Gastroesophageal sphincter (tissue), 4 donors: ENCODE measurements at places on chromosomes 11 and 22. TPM values are rescaled to one million over a fixed set of nuclear protein-coding genes. Genes with fewer than 3 reads are reported as not detected.
A peak's percentile ranks its signal among the peaks of the same experiment; 100 is the strongest.

- H3K27ac ChIP-seq, result no peak overlapping the region
- H3K27me3 ChIP-seq, result no peaks in the 10 kb centered on the region
- ATAC-seq, result no peak
- peaks cover 27% of the 10 kb centered on the region for H3K36me3 ChIP-seq
- H3K4me1 ChIP-seq, result peaks cover 7% of the 10 kb centered on the region
- H3K4me3 ChIP-seq, result no peak overlapping the region
Measured at GRCh38 chr11:65773784-65774411, 6.9 kb downstream of the AP5B1 start.

DNA sequence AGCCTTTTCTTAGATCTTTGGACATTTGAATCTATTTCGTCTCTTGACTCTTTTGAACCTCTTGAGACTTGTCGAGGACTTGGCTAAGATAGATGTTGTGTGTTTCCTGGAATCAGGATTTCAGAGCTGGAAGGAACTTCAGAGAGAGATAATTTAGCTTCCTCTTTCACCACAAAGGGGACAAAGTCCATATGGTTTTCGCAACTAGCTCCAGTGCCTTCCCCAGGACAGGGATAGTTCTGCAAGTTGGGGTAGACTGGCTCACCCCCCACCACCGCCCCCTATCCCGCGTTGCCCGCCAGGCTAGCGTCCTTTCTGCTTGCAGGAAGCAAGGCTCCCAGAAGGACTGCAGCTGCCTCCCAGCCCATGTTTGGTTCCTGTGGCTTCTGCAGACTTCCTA is 75.7 kb upstream of the MYO18B start:
- H3K27me3 ChIP-seq, result no peaks in the 10 kb centered on the region
- no peak overlapping the region for H3K4me3 ChIP-seq
- H3K4me1 ChIP-seq, result no peaks in the 10 kb centered on the region
- peak; percentile 62 for ATAC-seq
- no peaks in the 10 kb centered on the region for H3K36me3 ChIP-seq

- no peak overlapping the region for H3K4me3 ChIP-seq
- peaks cover 14% of the 10 kb centered on the region for H3K27me3 ChIP-seq
- H3K4me1 ChIP-seq, result no peaks in the 10 kb centered on the region
- no peak for ATAC-seq
- H3K27ac ChIP-seq, result no peak overlapping the region
Measured at GRCh38 chr22:44244265-44244822, 63.6 kb downstream of the PARVG start.

DNA sequence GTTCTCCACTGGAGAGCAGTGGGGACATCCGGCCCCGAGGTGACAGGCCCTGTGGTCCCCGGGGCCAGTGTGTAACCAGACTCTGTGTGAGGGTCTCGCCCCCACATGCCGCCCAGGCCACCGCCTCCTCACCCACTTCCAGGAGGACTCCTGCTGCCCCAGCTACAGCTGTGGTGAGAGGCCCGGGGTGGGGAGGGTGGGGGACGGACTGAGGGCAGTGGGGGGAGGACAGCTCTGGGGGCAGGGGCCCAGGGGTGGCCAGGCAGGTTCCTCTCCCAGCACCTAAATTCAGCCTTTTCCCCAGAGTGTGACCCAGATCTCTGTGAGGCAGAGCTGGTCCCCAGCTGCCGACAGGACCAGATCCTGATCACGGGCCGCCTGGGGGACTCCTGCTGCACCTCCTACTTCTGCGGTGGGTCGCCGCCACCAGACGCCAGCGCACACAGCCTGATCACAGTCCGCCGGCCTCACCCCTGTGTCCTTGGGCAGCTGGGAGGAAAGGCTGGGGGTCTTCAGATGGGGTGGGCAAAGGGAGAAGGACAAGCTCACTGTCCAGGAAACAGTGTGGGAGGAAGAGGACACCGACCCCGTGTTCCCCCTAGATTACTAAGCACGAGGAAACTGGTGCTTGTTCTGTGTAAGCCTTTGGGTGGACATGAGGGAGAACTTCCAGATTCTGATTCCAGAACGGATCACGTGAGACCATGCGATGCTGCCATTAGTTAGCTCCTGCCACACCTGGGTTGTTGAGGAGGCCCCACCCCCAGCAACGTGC is 84.4 kb upstream of the MYOD1 start:
- no peaks in the 10 kb centered on the region for H3K36me3 ChIP-seq
- H3K4me1 ChIP-seq, result no peaks in the 10 kb centered on the region
- H3K4me3 ChIP-seq, result no peak overlapping the region
- no peak overlapping the region for H3K27ac ChIP-seq
- peak; percentile 14 for ATAC-seq

The SLC37A2 gene
- 8.4 TPM for total RNA-seq

The TEX54 gene
- total RNA-seq, result not detected

GRCh38 chr11:112748713-112749543 is 212.3 kb upstream of the NCAM1 start:
- H3K27ac ChIP-seq, result no peak overlapping the region
- no peaks in the 10 kb centered on the region for H3K36me3 ChIP-seq
- ATAC-seq, result no peak
- H3K27me3 ChIP-seq, result peaks cover 15% of the 10 kb centered on the region
- H3K4me3 ChIP-seq, result no peak overlapping the region
- peaks cover 13% of the 10 kb centered on the region for H3K4me1 ChIP-seq

DNA sequence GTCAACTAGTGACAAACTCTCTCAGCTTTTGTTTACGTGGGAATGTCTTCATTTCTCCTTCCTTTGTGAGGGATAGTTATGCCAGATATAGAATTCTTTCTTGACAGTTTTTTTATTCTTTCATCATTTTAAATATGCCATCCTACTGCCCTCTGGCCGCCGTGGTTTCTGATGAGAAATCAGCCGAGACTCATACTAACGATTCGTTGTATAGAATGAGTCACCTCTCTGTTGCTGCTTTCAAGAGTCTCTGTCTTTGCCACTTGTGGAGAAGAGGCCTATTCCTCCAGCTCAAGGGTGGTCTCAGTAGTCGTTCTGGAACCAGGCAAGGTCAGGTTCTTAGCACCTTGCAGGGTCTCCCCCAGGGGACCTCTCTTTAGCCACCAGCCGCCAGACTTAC is 8.0 kb downstream of the MYO7A start:
- peaks cover 19% of the 10 kb centered on the region for H3K27me3 ChIP-seq
- no peak overlapping the region for H3K4me3 ChIP-seq
- no peak for ATAC-seq
- H3K4me1 ChIP-seq, result peaks cover 5% of the 10 kb centered on the region
- no peak overlapping the region for H3K27ac ChIP-seq
- H3K36me3 ChIP-seq, result no peaks in the 10 kb centered on the region

GRCh38 chr11:116180806-116181600 is 591.8 kb downstream of the BUD13 start:
- no peaks in the 10 kb centered on the region for H3K36me3 ChIP-seq
- no peak overlapping the region for H3K4me3 ChIP-seq
- no peaks in the 10 kb centered on the region for H3K27me3 ChIP-seq

- H3K36me3 ChIP-seq, result no peaks in the 10 kb centered on the region
- ATAC-seq, result no peak
- no peak overlapping the region for H3K4me3 ChIP-seq
- H3K27me3 ChIP-seq, result no peaks in the 10 kb centered on the region
- H3K4me1 ChIP-seq, result no peaks in the 10 kb centered on the region
Measured at GRCh38 chr11:81278991-81279390, 1454.7 kb downstream of the FAM181B start.

DNA sequence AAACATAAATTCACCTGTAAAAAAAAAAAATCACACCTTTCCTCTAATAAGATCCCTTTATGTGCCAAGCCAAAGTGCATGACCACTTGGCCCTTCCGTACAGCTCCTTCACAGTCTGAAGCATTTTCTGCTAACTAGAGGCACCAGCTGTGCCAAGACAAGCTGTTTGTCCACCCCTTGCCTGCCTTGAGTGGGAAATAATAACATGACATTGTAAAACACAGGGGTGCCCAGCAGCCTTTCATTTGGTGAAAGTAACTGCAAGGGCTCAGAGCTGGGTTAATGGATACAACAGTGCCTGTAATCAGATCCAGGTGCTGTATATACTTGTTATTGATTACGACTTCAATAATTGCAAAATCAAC is 59.2 kb downstream of the DDIAS start:
- no peaks in the 10 kb centered on the region for H3K36me3 ChIP-seq
- H3K27me3 ChIP-seq, result no peaks in the 10 kb centered on the region
- H3K4me1 ChIP-seq, result no peaks in the 10 kb centered on the region
- ATAC-seq, result no peak

GRCh38 chr11:69654001-69654659 is 13.2 kb downstream of the CCND1 start:
- H3K27me3 ChIP-seq, result no peaks in the 10 kb centered on the region
- no peak overlapping the region for H3K4me3 ChIP-seq
- H3K27ac ChIP-seq, result no peak overlapping the region
- ATAC-seq, result no peak

The KDELR3 gene
- 5.4 TPM for total RNA-seq

DNA sequence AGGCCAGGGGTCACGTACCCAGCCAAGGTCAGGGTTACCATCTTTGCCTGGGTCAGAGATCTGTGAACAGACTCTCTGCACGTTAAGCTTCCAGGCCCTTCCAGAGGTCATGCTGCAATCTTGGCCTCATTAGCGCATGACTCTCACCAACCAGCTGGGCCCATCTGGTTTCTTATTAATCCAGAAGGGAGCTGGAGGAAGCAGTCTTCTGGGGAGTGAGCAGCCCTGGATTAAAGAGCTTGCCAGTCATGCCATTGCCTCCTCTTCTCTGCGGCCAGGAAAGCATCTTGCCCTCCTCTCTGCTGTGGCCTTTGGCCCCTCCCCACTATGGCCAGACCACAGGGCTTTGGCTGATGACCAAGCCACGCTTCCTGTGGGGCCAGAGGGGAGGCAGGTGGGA is 57.4 kb downstream of the CHST1 start:
- H3K27ac ChIP-seq, result no peak overlapping the region
- H3K4me1 ChIP-seq, result no peaks in the 10 kb centered on the region
- peak; percentile 52 for ATAC-seq
- H3K4me3 ChIP-seq, result no peak overlapping the region

- no peak overlapping the region for H3K4me3 ChIP-seq
- H3K36me3 ChIP-seq, result peaks cover 95% of the 10 kb centered on the region
- no peak overlapping the region for H3K27ac ChIP-seq
- peaks cover 32% of the 10 kb centered on the region for H3K4me1 ChIP-seq
- H3K27me3 ChIP-seq, result no peaks in the 10 kb centered on the region
- no peak for ATAC-seq
Measured at GRCh38 chr22:27895600-27895999, 23.5 kb downstream of the PITPNB start.

DNA sequence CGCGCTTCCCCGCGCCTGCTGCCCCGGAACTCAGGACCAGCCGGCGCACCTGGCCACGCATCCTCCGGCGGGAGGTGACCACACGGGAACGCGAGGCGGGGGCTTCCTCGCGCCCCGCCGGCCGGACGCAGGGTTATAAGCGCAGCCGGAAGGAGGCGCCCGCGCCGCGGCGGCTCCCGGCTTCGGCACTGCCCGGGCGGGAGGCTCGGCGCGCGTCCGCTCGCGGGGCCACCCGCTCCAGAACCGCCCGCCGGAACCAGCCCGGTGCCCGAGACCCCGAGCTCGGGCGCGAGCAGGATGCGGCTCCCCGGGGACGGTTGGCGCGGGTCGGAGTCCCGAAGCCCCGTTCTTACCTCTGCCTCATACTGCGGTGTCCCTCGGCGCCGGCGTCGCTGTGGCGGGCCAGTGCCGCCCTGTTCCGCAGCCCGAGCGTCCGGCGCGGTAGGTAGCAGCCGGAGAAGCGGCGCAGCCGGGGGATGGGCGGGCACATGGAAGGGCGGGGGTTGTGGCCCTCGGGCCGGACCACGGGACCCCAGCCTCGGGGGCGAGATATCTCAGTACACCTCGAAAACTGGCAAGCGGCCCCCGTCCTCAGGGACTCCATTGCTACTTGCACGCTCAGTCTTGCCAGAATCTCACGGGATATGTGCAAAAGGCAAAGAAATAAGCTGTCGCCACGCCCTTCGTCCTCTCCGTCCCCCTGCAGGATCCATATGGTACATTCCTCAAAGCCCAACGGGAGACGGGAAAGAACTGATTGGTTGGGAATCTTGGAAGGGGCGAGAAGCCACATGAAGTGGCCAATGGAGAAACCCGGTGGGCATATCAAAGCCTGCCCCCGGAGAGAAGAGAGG is 23.1 kb downstream of the MICAL3 start:
- peak overlapping the region; percentile 62 for H3K4me3 ChIP-seq
- no peaks in the 10 kb centered on the region for H3K36me3 ChIP-seq
- no peaks in the 10 kb centered on the region for H3K27me3 ChIP-seq

The BATF2 gene
- total RNA-seq, result 3.4 TPM

DNA sequence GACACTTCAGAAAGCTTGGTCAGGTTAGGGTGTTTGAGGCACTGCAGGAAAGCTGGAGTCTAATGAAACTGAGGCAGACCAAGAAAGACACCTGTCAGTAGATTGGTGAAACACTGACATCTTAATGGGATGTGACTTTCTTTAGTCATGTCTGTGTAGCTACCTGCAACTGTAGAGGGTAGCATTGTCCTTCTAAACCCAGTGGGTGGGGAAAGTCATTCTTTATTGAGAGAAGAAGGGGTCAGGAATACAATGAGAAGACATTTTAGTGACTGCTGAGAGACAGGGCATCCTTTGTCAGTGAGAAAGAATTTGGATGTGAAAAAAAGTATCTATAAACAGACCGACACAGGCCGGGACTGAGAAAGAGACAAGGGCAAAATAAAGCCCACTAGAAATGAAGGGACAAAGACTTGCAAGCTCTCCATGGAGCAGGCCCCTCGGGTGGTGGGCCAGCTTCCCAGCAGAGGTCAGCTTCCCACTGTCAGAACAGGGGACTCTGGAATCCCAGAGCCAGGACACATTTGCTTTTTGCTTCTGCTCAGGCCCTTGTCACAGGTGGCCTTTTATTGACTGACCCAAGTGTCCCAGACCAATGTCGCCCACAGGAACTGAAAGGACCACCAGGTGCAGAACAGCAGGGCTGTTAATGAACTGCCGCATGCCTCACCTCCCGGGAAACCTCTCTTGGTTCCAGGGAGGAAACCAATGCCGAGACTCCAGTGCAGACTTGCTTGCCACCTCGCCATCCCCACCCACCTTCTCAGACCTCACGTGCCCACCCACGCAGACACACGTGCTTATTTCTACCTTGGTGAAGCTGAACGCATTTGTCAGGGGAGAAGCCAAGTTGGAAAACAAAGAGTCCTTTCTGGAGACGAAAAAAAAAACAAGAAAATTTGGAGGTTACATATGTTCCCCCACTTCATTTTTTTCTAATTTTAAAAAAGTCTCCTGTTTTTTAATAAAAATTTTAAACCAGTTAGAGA is 212.8 kb downstream of the TENM4 start:
- no peak overlapping the region for H3K27ac ChIP-seq
- H3K36me3 ChIP-seq, result no peaks in the 10 kb centered on the region
- no peak overlapping the region for H3K4me3 ChIP-seq
- H3K4me1 ChIP-seq, result no peaks in the 10 kb centered on the region

DNA sequence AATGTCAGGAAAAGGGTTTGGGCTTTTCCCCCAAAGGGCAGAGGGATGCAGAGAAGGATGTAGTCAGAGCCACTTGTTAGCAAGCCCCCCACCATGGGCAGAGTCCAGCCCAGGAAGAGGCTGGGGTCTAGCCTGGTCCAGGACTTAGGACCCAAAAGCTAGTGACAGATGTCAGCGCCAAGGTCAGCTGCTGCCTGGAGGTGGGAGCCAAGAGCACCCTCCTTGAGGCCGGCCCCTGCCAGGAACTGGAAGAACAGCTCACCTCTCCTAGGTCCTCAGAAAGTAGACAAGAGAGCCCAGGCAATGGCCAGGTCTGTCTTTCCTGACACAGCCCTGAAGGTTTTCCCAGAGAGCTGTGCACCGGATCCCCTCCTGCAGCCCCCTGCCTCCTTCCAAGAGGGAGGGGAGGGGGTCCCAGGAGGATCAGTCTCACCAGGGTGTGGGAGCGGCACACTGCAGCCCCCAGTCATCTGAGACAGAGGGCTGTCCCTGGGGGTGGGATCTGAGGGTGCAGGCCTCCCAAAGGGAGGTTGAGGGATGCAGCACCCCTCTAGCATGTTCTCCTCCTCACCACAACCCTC is 14.6 kb upstream of the ARHGEF17 start:
- no peak overlapping the region for H3K27ac ChIP-seq
- no peaks in the 10 kb centered on the region for H3K36me3 ChIP-seq
- ATAC-seq, result no peak
- no peaks in the 10 kb centered on the region for H3K27me3 ChIP-seq
- H3K4me3 ChIP-seq, result no peak overlapping the region
